ENCODE measurements at places on chromosomes 16 and 17.

GRCh38 chr17:47207143-47208067, 1.7 kb upstream of the MYL4 start:
- no peak for DNase-seq

DNA sequence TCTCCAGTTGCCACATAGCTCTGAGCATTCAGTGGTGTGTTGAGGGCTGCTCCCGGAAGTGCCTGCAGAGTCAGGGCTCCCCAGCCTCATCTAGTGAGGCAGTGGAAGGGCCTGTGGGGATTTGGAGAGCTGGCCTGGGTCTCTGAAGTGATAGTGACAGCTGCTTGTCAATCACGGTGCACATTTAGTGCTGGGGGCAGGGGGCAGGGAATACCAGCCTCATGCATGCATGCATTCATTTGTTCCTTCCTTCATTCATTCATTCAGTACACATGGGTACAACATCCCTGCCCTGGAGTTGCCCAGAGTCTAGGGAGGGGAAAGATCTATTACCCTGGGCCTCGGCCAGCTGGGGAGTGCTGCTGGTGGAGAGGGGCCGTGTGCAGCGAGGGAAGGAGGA, 11.3 kb upstream of the STH start:
- no peak for DNase-seq

DNA sequence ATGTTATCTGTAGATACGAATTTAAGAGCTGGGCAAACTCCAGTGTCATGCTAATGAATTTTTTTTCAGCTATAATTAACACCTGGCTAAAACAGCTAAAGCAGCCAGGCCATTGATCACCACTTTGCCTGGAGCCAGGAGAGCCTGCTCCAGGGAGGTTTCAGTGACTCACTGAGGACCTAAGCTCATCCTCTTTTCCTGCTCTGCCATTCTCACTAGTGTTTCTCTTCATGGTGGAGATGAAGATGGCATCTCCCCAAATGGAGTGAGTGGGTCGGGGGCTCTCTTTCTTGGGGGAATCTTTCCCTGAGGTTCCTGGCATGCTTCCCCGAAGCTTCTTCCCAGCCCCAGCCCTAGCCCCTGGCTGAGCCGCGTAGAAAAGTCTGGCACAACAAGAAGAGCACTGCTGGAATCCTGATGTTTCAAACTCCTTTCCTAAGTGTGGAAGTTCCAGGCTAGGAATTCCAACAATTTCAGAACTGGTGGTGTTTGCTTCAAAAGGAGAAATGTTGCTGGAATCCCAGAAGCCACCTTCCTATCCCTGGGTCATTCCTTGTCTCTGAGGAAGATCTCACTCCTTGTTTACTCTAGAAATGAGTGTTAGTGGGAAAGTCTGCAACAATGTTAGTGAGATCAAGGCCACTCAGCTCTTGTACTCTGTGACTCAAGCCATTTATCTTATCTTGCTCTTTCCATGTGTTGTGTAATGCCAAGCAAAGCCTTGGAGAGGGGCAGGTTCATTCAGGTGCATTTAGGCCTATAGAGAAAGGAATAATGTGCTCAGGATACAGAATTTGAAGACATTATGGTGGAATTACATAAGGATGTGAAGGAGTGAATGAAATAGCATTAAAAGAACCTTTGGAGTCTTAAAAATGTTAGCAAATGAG, 26.0 kb upstream of the B4GALNT2 start:
- DNase-seq = no peak

DNA sequence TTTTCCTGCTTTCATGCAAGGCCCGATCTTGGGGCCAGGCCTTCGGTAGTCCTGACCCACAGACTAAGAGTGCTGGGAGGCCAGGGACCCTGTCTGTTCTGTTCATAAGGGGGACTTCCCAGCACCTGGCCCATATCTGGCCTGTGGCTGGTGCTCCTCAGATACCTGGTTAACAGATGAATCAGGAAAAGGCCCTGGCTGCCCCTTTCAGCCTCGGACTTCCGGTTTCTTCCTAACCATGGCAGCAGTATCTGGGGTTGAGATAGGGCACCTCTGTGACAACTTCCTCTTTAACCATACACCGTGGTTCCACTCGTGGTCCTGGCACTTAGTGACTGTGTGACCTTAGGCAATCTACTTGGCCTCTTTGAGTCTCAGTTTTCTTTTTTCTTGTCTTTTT, 18.4 kb downstream of the PLCG2 start:
- DNase-seq = peak; percentile 85

GRCh38 chr16:7509963-7510601, 177.4 kb downstream of the RBFOX1 start:
- no peak for DNase-seq

DNA sequence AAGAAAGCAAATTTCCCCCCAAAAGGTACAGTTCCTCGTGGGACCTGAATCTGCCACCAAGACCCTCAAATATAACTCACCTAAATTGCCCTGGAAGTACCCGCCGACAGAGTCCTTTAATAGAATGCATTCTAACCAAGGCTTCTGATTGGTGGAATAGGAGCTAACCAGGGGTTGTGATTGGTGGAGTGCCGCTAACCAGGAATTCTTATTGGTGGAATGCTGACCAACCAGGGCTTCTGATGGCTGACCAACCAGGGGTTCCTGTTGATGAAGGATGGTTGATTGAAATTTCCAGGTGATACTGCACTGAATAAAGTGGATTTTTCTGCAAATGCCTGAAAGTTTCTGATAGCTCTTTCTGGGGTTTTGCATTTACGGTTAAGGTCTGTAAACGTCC, 6.5 kb downstream of the TFAP4 start:
- DNase-seq = no peak

- DNase-seq = no peak
Observed at GRCh38 chr16:52545222-52545897, 1.6 kb downstream of the TOX3 start.
